Frontal cortex (tissue), 4 donors: ENCODE measurements at places on chromosomes 3 and 15.

DNA sequence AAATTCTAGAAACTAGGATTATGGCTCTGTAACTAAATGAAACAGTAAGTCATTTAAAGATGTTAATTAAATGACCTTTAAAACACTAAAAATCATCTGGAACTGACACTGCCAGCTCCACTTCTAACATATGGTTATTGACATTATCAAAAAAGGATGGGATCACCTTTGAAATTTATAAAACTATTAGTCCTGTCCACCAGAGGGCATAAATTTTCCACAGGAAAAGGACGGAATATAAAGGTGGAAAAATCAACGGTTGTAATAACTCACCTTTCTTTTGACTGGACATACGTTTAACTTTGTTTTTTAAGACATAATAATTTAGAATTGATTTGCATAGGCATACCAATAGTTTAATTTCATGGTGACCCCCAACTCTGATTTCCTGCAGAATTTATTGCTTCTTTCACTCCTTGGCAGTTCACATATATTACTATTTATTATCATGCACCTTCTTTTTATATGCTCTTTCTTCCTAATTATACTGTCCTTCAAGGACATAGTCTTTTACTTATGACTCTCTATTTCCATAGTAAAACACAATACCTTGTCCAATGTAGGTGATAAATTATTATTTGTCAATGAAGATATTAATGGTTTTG lies 345.7 kb downstream of the CADM2 start:
- no peak for DNase-seq

- DNase-seq, result no peak
These were observed 658.7 kb downstream of the SQOR start for GRCh38 chr15:46293550-46293949.

DNA sequence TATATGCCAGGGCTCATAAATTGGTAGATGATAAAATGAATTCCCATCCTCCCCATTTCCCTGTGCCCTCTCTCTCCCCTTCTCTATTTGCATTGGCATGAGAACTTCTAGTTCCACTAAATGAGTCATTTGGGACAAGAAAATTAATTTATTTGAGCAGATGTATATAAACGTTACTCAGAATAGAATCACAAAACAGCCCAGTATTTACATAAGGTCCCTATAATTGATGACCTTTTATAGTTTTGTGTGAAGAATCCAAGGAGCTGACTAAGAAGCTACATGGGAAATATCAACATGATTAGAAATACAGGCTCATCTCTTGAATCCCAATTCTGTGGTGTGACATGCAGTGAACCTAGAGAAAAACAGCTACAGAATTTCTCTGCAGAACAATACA lies 617.7 kb upstream of the NR2F2 start:
- DNase-seq, result no peak

- no peak for DNase-seq
These were observed 173.7 kb downstream of the ATG7 start for GRCh38 chr3:11445883-11446282.

- no peak for DNase-seq
These were observed 7.3 kb upstream of the SERPINI2 start for GRCh38 chr3:167481164-167481563.

DNA sequence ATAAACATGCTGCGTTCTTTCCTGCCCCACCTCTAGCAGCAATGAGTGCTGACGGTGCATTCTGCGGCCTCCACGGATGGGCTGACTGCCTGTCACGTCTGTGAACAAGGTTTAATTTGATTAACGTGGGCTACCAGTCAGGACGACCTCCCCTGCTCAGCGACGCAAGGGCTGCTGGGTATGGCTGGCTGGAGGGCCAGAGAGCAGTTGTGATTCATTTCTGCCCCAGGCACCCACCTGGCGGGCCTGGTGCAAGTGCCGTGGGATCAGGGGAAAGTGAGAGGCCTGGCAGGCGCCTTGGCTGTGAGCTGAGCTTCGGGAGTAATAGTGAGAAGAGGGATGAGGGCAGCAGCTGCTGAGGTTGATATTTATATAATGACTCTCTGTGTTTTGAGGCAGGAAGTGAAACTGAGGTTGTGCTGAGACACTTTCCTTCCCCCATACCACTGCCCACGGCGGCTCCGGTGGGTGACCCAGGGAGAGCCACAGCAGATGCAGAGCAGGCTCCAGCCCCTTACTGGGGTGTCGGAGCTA lies 190.4 kb upstream of the BCL6 start:
- no peak for DNase-seq

DNA sequence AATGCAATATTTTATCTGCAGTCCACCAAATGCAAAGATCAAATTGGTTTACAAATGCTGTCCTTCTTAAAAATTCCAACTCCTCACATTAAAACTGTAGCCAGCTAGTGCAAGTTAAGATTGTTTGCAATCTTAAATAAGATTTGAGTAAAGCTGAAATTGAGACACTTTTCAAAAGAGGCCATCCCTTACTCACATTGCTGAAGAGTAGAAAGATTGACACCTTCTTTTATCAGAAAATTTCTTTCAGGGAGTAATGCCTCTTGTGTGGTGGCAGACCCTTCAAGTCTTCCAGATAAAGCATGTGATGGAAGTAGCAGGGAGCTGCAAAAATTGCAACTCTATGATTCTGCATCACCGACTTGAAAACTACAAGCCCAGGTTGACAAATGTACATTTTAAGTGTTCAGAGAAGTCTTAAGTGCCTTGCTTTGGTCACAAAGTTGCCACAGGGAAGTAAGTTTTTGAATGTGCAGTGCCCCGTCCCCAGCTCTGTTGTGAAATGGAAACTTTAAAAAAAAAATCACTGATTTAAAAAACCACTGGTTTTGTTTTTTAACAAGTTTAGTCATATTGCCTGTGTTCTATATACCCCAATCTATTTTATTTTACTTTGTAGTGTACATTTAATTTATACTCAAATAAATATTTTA lies 12.6 kb downstream of the CD86 start:
- no peak for DNase-seq

DNA sequence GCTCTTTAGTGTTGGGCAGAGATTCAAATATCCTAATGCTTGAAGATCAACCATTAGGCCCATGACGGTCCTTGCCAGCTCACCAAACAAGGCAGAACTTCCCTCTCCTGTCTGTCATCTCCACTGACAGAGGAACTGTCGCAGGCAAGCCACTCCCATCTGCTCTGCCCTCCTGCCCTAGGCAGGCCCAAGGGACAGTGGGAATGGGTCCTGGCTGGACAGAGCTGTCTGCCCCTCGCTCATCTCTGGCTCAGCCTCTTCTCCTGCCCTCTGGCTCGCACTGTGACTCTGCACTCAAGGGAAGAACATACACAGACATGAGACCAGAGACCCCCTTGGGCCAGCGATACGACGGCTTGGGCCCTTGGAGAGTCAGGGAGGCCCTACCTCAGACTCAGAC lies 7.6 kb upstream of the MUSTN1 start:
- no peak for DNase-seq

DNA sequence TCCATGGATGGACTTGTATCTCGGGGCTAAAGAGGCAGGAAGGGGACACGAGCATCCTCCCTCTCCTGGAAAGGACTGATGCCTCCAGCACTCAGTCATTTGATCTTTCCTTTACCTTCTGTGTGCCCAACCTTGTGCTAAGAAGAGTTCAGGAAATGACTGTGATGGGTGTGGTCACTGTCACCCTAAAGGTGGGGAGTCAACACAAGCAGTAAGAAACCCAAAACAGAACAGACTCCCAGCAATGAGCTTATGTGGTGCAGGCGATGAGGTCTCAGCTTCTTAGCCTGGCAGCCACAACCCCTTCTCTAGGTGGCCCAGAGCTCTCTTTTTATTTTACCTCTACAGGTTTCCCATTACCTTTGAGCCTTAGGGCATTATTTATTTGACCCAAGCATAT lies 3.8 kb downstream of the MPI start:
- no peak for DNase-seq

- DNase-seq, result no peak
These were observed 965 bp upstream of the CRBN start for GRCh38 chr3:3180456-3180855.

GRCh38 chr3:58202917-58203360 lies 7.8 kb downstream of the DNASE1L3 start:
- no peak for DNase-seq

DNA sequence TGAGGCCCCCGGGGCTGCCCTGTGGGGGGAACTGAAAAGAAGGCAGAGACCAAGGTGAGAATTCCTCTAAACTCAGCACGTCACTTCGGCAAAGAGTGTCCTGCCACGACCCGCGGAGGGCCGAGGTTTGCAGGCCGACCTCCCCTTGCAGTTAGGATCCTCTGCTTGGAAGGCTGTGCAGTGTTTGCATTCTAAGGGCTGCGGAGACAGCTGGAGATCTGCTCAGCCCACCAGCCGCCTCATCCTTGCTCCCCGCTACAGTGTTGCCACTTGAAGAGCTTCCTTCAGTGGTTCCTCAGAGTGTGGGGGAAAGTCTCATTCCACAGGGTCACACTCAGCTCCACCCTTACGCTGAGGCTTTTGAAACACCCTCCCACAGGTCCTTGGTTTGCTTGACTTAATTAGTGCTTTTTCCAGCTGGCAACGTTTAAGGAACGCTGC lies 10.8 kb downstream of the SLC51A start:
- no peak for DNase-seq

DNA sequence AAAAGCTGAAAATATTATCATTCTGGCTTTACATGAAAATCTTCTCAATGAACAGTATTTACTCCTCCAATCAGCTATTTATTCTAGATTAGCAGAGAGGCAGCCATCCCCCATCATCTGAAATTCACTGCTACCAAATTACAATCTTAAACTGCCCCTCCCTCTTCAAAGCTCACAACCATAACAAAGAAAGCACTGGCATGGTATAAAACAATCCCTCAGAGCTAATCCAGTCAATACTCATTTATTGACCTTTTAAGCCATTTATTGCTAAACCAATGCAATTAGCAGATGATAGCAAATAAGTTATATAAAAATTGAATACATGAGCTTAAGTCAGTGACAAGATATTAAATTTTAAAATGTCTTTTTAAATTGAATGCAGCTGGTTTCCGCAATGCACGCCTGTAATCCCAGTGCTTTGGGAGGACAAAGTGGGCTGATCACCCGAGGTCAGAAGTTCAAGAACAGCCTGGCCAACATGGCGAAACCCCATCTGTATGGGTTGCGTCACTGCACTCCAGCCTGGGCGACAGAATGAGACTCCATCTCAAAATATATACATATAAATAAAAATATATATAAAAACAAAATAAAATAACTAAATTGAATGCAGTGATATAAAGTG lies 12.1 kb downstream of the SLC4A7 start:
- DNase-seq, result no peak

- no peak for DNase-seq
These were observed 231.2 kb upstream of the CADM2 start for GRCh38 chr3:84727616-84728015.

- DNase-seq, result no peak
These were observed 31.4 kb upstream of the MGLL start for GRCh38 chr3:127853681-127854080.

- DNase-seq, result no peak
These were observed 166.2 kb upstream of the ROBO2 start for GRCh38 chr3:76873532-76874242.

GRCh38 chr3:188299068-188299467 lies 145.1 kb downstream of the LPP start:
- no peak for DNase-seq

- peak; percentile 97 for DNase-seq
These were observed at the start of gene EEF1AKMT4 for GRCh38 chr3:184249412-184250166. Gene EEF1AKMT4 (plus strand): TSS chr3:184249672. CDS start chr3:184249695, 23 bp downstream.

- DNase-seq, result no peak
These were observed 277.4 kb downstream of the ROBO1 start for GRCh38 chr3:79490165-79491028.

DNA sequence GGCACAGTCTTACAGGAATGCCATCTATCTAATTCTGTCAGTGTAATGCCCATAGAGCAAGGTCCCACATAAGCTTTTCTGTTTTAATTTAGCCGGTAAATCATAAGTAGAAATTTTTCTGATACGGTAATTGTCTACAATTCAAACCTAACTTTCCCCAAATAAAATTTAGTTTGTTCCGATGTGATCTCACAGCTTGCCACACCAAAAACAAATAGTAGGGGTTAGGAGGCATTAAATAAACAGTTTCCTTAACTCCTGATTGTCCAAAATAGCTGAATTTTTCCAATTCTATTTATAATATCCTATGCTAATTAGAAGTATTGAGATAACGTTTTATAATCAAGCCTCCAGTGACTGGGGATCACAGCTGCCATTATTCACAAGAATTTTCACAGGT lies 53.3 kb downstream of the TSC22D2 start:
- no peak for DNase-seq
